ENCODE measurements at places on chromosomes 12 and 14.
A peak's percentile ranks its signal among the peaks of the same experiment; 100 is the strongest.

- no peak for DNase-seq
Measured at GRCh38 chr14:91280129-91280528, 35.6 kb upstream of the GPR68 start.

DNA sequence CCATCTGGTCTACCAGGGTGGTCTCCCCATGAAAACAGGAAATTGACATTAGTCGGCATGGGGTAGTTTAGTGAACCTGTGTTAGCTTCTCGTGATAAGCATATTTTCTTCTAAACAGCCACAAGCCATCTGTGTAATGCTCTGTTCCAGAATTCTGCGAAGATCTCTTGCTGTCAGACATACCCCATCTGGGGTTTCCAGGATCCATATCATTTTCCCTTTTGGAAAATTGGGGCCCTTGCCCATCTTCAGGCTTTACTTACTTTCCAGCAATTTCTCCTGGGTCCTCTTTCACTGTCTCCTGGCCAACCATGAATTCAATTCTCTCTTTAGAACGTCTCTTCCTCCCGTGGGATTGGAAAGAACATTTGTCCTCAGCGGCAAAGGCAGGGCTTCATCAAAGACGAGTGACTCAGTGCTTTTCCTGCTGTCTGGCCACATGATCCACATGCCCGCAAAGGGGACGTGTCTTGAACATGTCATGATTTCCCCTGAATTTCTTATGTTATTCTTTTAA, 21.4 kb upstream of the NCOR2 start:
- peak; percentile 34 for DNase-seq

GRCh38 chr14:26276757-26277156, 321.1 kb downstream of the NOVA1 start:
- no peak for DNase-seq

GRCh38 chr14:104337351-104337750, 199.0 kb downstream of the KIF26A start:
- DNase-seq: no peak

GRCh38 chr12:14273913-14274311, 91.6 kb upstream of the ATF7IP start:
- DNase-seq: no peak

DNA sequence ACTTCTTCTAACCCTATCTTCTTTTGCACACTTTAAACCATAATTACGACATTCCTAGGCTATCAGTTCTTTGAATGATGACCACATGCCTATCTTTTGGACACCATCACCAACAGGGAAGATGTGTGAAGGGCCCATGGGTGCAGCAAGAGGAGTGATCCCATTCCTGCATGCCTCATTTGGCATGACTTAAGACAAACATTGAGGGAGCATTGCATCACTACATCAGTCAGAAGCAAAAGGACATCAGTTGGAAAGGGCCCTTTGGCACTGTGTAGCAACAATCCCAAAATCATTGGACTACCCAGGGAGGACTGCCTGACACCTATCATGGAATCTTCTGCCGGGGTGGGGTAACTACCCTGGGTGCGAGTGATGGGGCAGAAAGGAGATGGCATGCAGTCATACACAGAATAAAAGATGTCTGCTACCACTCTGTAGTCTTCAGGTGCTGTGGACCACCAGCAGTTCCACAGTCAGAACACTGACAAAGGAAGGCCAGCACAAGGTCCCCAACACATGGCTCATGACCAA, 10.7 kb upstream of the TMBIM6 start:
- no peak for DNase-seq

GRCh38 chr12:13851828-13852227, 129.6 kb downstream of the GRIN2B start:
- no peak for DNase-seq

DNA sequence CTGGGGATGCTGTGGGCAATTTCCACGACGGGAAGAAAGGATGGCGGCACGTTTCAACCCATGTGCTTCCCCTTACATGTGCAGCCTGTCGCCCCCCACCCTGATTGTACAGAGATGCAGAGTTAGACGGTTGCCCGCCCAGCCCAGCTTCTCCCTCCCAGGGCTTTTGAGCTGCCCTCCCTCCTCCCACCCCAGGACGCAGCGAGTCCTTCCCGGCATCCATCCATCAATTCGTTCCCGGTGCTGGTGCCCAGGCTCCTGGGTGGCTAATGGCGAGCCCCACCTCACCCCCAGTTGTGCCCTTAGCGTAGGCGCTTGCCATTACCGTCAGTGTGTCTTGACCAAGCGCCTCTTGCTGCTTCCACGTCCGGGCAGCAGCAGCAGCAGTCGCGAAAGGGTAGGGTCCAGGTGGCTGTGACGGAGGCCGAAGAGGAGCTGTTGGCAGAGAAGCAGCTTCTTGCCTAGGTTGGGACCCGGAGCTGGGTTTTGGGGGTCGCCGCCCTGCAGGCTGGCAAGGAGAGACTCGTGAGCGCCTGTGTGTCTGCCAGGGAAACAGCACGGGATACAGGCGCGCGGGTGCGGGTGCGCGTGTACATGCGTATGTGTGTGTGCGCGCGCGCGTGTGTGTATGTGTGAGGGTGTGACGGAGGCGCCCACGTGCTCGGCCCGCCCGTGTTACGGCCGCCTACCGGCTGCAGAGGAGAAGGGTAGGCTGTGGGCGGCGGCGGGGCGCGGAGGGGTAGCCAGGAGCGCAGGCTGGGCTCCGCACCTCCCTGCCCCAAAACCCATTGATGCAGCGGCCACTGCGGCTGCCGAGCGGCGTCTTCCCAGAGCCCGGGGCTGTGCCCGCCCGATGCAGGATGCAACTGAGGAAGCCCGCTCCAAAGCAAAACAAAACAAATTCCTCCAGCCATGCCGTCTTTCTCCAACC, at the start of gene SLC6A15:
Gene SLC6A15, minus strand, starts transcription at position 602 of the 931 bp plus-strand sequence. CDS start 20,679 bp downstream, outside the sequence.
- DNase-seq: no peak

DNA sequence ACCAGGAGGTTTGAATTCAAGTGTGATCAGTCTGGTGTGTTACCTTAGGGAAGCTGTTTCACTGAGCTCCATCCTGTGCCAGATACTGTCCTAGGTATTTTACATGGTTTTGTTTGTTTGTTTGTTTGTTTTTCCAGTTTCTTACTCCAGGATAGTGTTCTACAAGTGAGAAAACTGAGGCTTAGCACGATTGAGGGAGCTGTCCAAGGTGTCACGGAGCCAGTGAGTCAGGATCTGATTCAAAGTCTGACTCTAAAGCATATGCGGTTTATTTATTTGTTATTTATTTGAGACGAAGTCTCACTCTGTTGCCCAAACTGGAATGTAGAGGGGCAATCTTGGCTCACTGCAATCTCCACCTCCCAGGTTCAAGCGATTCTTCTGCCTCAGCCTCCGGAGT, 79.7 kb upstream of the GNG2 start:
- no peak for DNase-seq

- peak; percentile 77 for DNase-seq
Measured at GRCh38 chr14:105090493-105091053, 25.3 kb upstream of the GPR132 start.

DNA sequence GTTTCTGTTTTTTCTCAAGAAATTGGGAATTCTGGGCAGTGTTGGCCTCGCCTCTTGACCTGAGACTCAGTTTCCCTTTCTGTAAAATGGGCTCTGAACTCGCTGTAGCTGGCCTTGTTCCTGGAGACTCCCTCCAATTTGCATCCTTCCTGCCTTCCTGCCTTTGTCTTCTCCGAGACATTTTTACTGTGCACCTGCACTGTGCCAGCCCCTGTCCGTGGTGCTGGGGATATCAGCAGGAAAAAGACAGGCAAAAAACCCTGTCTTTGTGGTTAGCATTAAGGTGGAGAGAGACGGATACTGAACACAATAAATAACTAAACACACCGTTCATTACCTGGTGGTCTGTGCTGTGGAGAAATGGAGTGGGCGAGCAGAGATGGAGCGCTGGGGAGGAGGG, 129.8 kb downstream of the AACS start:
- DNase-seq: no peak

GRCh38 chr12:121114019-121114639, 18.5 kb upstream of the P2RX7 start:
- no peak for DNase-seq

GRCh38 chr14:34971801-34972200, 11.0 kb upstream of the SRP54 start:
- DNase-seq: no peak

DNA sequence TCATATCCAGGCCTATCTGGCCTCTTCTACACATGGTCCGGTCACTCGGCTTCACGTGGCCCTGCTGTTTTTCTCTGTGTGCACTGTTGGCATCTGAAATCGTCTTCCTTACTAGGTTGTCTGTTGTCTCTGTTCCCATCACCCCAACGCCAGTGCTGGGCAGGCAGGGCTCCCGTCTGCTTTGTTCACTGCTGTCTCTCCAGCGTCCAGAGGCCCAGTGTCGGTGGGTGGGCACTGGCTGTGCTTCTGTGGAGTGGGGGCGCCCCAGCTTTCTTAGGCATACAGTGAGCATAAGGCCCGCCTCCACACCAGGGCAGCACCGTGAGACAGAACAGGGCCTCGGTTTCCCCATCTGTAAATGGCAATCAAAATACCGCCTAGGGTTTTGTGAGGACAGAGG, 153.1 kb downstream of the BCL11B start:
- DNase-seq: no peak

DNA sequence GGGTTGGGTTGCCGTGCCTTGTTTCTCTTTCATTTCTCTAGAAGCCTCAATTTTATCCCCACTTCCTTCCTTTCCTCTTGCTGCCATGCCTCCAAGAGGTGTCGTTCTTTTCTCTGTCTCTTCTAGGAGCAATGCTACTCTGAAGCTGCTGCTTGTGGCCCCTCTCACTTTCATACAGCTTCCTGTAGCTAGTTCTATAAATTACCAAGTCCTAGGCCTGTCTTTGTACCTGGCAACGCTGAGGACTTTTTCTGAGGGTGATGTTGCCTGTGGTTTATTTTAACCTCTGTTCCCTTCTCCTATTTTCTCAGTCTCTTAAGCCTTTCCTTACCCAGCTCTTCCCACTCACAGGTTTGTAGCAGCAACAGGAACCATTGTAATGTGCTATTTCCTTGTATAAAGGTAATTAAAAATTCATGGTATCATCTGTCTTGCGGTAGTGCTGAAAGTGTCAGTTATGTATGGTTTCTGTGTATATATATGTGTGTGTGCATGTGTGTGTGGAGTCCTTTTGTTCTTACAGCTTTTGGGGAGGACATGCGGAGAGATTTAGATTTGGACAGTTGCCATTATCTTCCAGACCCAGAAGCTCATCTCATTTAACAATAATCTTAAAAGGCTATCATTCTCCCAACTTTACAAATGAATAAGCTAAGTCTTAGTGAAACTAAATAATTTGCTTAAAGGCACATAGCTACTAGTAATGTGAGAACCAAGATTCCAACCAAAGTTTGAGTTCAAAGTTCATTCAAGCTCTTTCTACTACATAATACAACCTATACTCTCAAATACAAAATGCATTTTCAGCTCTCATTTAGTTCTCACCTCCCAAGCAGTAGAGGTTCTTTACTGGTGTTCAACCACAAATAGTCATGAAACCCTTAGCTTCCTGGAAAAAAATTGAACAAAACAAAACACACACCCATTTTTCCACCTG, 43.8 kb downstream of the DDHD1 start:
- peak; percentile 29 for DNase-seq

GRCh38 chr12:90951432-90952105, 3.4 kb downstream of the CCER1 start:
- no peak for DNase-seq

GRCh38 chr12:90368081-90368480, 586.9 kb downstream of the CCER1 start:
- no peak for DNase-seq

GRCh38 chr14:22469538-22470303, 119.3 kb downstream of the DAD1 start:
- DNase-seq: no peak

DNA sequence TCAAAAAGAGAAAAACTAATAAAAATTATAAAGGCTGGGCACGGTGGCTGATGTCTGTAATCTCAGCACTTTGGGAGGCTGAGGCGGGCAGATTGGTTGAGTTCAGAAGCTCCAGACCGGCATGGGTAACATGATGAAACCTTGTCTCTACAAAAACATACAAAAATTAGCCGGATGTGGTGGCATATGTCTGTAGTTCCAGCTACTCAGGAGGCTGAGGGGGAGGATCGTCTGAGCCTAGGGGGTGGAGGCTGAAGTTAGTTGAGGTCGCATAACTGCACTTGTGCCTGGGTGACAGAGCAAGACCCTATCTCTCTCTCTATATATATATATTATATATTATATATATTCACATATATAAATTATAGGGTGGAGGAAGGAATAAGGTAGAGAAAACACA, 32.5 kb upstream of the ANO2 start:
- DNase-seq: no peak

DNA sequence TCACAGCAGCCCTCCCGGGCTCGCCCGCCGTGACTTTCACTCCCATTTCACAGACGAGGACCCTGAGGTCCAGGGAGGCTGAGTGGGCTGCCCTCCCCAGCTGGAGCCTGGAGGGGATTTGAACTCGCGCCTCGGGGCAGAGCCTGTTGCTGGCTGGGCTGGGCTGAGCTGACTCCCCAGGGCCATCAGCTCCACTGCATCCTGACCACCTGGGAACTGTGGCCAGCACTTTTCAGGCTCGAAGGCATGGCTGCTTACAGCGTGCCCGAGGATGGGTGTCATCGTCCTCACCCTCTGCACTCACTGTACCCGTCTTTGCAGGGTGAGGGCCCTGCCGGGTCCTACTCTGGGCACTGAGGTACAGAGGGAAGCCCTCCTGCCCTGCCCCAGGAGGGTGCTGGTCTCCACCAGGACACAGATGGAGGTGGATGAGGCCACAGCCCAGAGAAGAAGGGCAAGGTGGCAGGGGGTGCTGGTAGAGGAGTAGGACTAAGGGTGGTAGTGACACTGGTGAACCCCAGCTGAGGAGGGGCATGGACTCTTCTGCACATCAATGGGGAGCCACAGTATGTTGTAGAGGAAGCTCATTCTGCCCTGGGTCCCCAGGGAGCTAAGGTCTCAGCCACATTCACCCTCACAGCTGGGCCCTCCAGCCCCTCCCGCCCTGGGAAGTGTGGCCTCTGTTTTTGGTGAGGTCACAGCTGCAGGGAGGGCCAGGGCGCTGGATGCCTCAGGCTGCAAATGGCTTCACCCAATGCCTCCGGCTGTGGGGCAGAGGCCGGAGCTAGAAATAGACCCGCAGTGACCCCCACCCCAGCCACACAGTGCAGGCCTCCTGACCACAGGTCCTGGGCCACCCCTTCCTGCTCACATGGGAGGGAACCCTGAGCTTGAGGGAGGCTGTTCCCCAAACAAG, 365.1 kb upstream of the SFSWAP start:
- DNase-seq: no peak

DNA sequence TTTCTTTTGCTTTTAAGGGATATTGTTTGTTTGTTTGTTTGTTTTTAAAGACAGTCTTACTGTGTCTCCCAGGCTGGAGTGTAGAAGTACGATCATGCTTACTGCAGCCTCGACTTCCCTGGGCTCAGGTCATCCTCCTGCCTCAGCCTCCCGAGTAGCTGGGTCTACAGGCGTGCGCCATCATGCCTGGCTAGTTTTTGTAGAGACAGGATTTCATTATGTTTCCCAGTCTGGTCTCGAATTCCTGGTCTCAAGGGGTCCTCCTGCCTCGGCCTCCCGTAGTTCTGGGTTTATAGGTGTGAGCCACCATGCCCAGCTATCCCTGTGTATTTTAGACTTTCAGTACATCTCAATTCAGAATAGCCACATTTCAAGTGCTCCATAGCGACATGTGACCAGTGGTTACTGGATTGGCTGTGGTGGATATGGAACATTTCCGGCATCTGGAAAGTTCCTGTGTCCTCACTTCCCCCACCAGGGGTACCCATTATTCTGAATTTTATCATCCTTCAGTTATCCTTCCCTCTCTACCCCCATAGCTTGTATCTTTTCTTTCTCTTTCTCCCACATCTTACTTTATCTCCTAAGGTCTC, 61.1 kb downstream of the HRK start:
- no peak for DNase-seq

- DNase-seq: no peak
Measured at GRCh38 chr14:98069712-98070171, 1202.3 kb downstream of the BCL11B start.
